ENCODE measurements at places on chromosomes 12 and 14.

GRCh38 chr12:106753526-106753925, 21.0 kb upstream of the RIC8B start:
- peak; percentile 70 for DNase-seq

- no peak for DNase-seq
Observed at GRCh38 chr12:41552588-41552987, 364.5 kb downstream of the PDZRN4 start.

- peak; percentile 59 for DNase-seq
Observed at GRCh38 chr12:9673404-9674225, 4.1 kb downstream of the CLEC2D start.

DNA sequence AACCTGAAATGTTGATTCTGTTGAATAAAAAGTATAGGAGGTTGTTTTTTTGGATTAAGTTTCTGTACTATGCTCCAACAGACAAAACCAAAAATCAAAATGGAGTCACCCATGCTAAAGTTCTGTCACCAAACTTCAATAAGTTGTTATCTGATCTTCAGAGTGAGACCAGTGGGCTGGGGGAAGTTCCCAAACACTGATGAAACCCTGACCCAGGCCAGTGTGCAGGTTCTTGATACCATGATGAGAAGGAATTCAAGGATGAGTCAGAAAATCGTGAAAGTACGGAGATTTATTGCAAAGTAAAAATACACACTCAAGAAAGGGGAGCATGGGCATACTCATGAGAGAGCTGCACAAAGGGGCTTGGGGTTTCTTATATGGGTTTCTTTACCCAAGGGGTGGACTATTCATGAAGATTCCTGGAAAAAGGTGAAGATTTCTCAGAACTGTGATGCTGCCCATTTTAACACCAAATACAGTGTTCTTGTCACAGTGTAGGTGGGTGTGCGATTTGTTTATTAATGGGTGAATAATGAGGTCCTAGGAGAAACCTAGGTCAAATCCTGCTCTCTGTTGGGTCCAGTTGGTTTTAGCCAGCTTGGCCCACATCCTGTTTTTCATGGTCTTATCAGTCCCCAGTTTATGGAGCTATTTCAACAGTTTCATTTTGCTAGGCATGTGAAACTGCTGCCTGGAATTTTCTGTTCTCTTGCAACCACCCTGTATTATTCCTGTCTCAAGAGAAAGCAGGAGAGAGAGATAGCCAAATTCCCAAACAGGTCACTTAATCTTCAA, 27.5 kb upstream of the DENND5B start:
- no peak for DNase-seq

DNA sequence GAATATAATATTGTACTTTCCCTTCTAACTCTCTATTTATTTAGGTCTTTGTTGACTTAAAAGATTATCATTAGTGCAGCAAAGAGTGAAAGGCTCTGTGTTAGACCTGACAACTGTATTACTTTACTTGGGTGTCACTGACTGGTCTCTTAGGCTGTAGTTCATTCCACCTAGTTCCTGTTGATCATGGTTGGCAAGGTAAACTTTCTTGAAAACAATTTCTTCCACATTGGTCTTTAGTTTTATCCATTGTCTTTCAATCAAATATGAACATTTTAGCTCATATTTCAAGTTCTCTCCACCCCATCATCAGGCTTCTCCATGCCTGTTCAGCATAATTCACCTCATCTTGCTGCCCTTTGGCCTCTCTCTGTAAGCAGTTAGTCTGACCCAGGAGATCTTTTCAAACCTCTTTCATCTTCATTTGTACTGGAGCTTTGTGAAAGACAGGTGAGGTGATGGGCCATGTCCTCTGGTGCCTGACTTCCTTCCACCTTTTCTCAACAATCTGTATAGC, 32.1 kb upstream of the PPM1H start:
- DNase-seq = no peak

DNA sequence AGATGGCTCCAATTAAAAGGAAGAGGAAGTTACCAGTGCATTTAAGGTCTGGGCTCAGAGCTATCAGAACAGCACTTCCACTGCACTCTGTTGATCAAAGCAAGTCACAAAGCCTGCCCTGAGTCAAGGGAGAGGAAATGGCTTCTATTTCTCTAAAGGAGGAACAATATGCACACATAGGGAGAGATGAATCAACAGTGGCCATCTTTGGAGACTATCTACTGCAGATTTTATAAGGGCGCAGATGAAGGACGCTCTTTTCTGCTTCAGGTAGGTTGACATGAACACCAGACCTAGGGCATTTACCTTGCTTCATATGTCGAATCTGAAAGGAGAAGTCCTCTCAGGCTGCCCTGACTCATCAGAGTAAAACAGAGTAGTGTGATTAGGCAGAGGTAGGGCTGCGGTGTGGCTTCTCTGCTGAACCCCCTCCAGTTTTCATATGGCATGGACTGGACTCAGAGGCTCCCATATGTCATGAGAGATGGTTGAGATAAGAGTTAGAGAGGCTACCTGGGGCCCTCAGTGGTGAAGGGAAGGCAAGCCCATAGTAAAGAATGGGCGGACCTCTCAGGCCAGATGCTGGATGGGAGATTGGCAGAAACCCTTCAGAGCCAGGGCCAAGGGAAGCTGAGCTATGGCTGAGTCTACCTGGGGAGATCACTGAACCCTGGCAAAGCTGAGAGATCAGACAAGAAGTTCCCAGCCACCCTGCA, 84.4 kb downstream of the ARF6 start:
- DNase-seq = peak; percentile 64

DNA sequence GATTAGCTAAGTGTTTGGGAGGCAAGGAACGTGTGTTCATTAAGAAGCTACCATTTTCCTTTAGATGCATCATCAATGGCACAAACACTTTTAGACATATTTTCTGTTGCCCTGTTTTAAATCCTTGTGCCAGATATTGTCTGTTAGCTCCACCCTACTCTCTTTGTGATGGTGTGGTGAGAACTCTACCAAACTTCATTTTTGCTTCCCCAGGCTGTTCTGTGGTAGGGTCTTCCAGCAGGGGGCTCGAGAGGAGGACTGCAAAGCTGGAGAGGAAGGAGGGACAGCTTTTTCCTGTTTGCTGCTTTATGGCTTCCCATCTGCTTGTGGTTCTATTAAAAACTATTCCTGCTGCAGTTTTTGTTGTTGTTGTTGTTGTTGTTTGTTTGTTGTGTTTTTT, 23.8 kb upstream of the STRAP start:
- DNase-seq = no peak

Measured in CD4-positive, alpha-beta T cell treated with Interleukin-2 at 100 ng/mL for 4 hours (primary cell).